ENCODE measurements at places on chromosomes 7 and 10.

- DNase-seq = peak; percentile 48
Observed at GRCh38 chr10:44386546-44387052, 1.7 kb upstream of the CXCL12 start.

GRCh38 chr7:69457595-69458504 lies 140.4 kb upstream of the AUTS2 start:
- DNase-seq = no peak

GRCh38 chr10:98556061-98556460 lies 109.3 kb upstream of the HPS1 start:
- DNase-seq = no peak

GRCh38 chr7:90804370-90804769 lies 208.2 kb downstream of the CDK14 start:
- no peak for DNase-seq

- no peak for DNase-seq
Observed at GRCh38 chr7:36048902-36049240, 104.2 kb upstream of the EEPD1 start.

GRCh38 chr10:71237843-71238623 lies 25.7 kb downstream of the UNC5B start:
- no peak for DNase-seq

GRCh38 chr7:2771274-2771731 lies 72.8 kb downstream of the GNA12 start:
- DNase-seq = no peak

DNA sequence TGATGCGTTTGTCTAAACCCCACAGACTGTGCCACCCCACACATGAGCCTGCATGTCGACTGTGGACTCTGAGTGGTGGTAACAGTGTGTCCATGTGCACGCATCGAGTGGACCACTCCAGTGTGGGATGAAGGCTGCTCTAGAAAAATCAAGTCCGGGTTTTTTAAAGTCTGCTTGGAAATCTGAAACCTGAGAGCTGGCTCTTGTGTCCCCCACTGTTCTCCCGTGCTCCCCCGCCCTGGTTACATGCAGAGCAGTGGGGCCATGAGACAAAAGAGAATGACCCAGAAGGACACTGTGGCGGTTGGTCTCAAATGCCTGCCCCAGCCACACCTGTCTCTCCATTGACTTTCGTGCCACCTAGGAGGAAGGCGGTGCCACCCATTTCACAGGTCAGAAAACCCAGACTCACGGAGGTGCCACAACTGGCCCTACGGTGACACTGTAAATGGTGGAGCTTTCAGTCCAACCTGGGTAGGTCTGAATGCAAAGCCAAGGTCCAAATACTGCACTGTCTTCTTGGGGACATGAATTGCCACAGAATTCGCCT lies 27.3 kb upstream of the PWWP2B start:
- no peak for DNase-seq

GRCh38 chr10:18399158-18399557 lies 252.2 kb downstream of the NSUN6 start:
- DNase-seq = no peak

DNA sequence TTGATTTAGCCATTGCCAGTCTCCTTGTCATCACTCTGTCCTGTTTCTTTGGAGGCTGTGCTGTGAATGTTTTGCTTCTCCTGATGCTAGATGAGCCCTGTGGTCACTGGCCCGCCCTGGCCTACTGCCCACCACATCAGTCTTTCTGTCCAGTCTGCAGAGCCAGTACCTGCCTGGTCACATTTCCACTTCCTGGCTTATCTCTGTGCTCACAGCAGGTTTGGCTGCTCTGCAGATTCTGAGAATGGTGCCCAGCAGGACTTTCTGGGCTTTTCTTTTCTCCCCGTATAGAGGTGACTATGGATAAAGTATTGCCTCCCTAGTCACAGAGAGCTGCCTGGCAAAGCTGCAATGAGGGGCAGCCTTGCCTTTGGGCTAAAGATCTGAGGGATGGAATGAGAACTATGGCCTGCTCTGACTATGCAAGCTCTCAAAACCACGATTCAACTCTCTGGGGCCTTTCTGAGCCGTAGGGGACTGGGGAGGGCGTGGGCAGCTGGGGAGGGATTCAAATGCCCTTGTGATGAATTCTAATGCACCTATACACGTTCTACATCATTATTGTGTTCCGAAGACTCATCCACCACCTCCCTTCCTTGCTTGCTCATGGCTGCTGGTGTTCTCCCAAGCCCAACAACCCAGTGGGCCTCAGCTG lies 410.4 kb upstream of the NPVF start:
- DNase-seq = no peak

- DNase-seq = peak; percentile 17
Observed at GRCh38 chr7:33143996-33144718, 14.8 kb downstream of the BBS9 start.

- DNase-seq = no peak
Observed at GRCh38 chr10:76444034-76444800, 1012.8 kb downstream of the LRMDA start.

GRCh38 chr10:68184546-68184945 lies 47.4 kb downstream of the ATOH7 start:
- DNase-seq = no peak

DNA sequence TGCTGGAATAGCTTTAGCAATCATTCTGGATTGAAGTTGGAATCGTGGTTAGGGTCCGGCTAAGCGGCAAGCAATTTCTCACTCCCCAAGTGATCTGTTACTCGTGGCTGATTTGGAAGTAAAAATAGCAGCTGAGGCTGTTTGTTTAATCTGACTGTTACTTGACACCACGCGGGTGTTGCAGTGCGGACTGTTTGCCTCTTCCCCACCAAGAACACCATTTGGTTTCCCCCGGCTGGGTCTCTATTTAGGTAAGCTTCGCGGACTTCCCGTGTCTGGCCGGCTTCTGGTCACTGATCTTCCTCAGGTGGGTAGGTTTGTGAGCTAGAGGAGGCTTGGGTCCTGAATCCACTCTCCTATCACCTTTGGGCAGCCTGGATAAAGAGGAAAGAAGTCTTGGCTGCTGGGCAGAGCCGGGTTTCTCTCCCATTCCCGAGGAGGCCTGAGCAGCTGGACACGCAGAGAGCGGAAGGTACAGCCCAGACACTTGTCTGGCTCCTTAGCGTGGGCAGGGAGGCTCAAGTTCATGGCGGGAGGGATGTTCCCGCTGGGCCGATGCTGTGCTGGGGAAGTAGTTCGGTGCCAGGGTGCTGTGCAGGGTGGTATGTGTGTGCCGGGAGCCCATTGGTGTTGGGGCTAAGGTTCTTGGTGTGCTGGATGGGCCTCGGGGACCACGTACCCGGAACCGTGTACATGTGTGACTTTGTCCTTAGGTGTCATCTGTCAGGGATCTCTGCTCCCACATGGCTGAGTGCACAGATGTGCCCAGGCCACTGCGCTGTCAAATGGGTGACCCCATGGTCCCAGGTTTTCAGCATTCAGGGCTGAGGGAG lies at the start of gene C10orf71:
Gene C10orf71, plus strand, starts transcription at position 188 of the 833 bp plus-strand sequence. CDS start 23,376 bp downstream, outside the sequence.
- DNase-seq = no peak

DNA sequence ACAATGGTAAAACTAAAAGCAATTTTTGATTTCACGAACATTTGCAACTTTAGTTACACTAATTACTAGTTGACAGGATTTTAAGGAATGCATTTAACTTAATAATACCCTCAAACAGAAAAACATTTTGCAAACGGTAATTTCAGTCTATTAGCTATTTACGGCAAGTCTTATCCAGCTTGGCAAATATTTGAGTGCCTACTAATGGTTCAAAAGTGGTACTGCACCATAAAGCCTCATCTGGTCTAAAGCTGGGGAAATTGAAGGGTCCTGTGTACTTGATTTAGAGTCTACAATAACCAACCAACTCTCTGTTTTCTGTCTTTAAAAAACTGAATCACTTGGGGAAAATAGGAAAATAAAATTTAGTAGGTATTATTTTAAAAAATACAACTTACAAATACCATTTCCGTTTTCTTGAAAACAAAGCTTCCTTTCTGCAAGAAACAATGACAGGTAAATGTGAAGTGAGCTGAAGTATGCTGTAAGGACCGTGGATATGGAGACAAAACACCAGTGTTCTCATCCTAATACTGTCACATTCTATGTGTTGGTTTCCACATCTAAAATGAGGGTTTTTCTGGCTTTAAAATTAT lies 142.3 kb downstream of the VPS50 start:
- DNase-seq = peak; percentile 13

DNA sequence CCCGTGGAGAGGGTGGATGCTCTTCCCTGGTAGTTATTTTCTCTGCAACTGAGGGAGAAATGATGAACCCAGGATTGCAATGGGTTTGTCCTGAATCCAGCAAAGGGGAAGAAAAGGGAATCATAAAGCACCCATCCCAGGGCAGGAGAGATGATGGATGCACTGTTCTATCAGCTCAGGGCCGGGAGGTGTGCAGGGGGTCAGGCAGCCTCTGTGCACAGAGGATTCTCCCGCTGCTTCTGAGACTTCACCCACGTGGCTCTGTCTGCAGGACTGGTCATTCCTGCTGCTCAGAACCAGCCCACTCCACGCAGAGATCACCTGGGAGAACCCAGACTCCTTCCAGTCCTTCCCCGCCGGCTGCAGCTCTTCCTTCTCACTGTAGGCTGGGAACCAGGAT lies 70.7 kb downstream of the RBAK start:
- no peak for DNase-seq

DNA sequence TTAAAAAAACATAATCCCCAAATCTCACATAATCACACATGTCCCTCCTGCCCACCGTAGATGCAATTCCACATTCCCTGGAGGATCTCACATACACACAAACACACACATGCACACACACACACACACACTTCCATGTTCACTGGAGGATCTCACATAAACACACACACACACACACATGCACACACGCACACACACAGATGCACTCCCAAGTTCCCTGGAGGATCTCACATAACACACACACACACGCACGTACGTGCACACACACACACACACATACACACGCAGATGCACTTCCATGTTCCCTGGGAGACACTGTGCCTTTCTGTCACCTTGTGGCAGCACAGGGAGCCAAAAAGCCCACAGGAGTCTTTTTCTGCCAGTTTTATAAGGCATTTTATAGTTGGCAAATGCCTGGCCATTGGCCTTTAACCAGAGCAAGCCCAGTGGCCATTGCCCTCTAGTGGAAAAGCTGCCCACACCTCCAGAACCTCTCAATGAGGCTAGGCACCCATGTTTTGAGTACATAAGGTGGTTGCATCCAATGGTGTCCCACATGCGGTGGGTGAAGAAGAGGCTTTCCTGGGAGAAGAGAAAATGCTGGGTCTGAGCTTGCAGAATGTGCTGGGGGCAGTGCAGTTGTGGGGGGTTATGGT lies 115.4 kb upstream of the ACBD5 start:
- DNase-seq = no peak

DNA sequence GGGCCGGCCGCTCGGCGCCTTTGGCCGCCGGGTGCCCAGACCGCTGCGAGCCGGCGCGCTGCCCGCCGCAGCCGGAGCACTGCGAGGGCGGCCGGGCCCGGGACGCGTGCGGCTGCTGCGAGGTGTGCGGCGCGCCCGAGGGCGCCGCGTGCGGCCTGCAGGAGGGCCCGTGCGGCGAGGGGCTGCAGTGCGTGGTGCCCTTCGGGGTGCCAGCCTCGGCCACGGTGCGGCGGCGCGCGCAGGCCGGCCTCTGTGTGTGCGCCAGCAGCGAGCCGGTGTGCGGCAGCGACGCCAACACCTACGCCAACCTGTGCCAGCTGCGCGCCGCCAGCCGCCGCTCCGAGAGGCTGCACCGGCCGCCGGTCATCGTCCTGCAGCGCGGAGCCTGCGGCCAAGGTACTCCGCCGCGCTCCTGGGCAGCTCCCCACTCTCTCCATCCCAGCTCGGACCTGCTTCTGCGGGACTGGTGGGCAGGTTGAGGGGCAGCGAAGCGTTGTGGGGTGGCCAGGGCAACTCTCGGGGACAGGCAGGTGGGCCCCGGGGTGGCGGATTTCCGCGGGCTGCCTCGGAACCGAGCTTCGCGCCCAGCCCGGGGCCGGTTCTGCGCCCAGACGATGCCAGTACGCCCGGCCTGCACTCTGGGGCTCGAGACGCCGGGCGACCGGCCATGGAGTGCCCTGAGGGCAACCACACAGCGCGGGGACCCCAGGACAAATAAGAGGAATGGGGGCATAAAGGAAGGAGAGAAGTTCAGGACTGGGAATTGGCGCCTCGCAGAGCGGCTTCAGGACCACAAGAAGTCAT lies 578 bp downstream of the HTRA1 start:
- no peak for DNase-seq
